Activated CD4-positive, alpha-beta T cell treated with anti-CD3 and anti-CD28 coated beads for 36 hours (primary cell): ENCODE measurements at places on chromosomes 4 and X.

- no peak for DNase-seq
These were observed 24.1 kb upstream of the SOD3 start for GRCh38 chr4:24771241-24771640.

DNA sequence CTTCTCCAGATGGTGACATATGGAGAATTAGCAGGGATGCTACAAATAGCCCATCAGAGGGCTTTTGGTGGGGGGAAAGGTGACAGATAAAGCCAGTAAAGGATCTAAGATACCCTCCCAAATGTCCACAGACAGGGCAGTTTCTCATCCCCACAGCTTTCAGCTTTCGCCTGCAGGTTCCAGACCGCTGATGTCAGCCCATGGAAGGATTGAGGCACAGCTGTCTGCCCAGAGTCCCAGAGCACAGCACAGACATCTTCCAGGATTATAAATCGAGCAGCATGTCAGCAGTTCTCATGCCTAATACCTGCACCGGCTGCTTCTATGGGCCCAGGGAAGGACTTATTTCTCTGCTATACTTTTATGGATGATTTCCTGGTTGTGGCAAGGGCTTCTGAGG lies 96.7 kb upstream of the MXRA5 start:
- no peak for DNase-seq

DNA sequence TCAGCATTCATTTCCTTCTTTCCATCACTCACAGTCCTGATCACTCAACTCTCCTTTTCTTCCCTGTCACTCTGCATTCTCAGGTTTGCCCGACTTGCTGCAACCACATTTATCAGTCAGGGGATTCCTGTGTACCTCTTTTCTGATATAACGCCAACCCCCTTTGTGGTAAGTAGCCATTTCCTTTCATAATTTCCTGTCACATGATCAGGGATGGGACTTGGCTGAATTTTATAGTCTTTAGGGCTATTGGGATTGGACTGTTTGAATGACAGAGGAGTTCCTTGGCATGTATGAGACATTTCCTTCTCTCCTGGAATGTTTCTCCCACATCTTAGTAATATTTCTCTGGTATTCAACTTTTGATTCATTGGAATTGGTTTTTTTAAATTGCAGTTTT lies 11.0 kb downstream of the PGM2 start:
- no peak for DNase-seq

GRCh38 chrX:147737690-147738089 lies 174.0 kb upstream of the FMR1 start:
- no peak for DNase-seq

DNA sequence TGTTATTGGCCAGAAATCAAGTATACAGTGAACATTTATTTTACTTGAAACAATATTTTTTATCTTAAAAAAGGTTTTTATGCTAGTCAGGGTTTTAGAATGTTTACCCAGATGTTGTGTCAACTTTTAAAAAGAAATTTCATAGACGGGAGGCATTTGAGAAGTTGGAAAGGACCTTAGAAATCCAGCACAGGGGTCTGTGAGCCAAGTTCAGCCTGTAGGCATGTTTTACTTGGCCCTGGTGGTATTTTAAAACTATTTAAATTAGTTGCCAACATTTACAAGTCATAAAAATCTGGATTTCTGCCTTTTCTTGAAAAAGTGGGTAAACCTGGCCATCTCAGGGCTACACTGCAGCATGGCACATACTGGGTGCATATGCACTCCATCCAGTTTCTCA lies 25.5 kb upstream of the FHL1 start:
- DNase-seq = no peak

DNA sequence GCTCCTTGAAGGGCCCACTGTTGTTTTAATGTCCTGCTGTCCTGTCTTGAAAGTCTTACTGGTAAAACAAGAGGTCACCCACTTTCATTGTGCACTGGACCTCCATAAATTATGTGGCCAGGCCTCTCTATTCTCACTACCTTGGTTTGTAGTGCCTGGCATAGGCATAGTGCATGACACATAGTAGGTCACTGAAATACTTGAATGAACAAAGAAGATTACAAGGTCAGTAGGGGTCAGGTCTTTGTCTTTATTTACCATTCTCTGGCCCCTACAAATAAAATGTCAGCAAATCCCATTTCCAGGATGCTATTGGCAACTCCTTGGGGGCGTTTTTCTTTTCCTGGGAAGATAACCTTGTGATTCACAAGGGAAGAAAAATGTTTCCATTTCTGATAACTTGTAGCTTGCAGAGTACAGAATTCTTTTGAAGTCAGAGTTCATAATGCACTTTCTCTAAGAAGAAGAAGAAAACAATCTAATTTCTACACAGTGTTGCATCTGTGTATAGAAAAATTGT lies 1.4 kb downstream of the PGM2 start:
- no peak for DNase-seq

DNA sequence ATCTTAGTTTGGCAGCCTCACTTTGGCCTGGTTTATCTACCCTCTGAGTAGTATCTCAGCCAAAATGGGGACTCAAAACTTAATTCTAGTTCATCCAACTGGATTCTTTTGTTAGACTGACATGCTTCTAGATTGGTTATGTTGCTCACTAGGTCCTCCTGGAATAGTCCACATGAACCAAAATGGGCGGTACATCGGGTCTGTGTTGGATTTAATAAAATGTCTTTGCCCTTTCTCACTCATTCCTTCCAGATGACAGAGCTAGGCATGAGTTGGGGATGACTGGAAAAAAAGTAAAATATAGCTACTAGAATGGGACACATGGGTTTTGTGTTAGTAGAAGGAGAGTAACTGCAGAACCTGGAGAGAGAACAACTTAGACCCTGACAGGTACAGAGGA lies 247.9 kb downstream of the CCSER1 start:
- no peak for DNase-seq

DNA sequence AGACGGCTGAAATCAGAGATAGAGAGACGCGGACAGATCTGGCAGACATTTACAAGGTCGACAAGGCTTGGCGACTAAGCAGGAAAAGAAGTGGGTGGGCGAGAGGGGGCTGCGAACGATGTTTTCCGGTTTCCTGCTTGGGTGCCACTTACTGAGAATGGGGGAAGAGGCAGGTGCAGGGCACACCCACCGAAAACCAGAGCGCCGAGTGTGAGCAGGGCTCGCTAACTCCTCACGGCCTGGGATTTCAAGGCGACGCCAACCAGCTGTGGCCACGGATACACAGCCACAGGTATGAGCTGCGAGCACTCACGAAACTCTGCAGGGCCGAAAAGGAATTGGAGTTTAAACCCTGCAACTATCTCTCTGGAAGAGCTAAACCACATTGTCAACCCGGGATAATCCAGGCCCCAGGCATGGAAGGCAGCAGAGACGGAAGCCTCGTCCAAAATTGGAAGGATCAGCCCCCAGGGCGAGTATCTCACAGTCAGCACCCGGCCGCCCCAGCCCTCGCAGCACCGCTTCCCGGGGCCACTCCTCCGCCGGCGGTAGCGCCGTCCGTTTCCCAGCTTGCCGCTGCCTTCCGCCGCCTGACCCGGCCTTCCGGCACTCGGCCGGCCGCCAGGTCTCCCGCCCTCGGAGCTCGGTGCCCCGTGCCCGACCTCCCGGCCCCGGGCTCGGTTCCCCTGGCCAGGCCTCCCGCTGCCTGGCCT lies 778 bp downstream of the CASP3 start:
- peak; percentile 63 for DNase-seq

- DNase-seq = peak; percentile 30
These were observed 18.0 kb upstream of the CYP2U1 start for GRCh38 chr4:107913283-107913899.

DNA sequence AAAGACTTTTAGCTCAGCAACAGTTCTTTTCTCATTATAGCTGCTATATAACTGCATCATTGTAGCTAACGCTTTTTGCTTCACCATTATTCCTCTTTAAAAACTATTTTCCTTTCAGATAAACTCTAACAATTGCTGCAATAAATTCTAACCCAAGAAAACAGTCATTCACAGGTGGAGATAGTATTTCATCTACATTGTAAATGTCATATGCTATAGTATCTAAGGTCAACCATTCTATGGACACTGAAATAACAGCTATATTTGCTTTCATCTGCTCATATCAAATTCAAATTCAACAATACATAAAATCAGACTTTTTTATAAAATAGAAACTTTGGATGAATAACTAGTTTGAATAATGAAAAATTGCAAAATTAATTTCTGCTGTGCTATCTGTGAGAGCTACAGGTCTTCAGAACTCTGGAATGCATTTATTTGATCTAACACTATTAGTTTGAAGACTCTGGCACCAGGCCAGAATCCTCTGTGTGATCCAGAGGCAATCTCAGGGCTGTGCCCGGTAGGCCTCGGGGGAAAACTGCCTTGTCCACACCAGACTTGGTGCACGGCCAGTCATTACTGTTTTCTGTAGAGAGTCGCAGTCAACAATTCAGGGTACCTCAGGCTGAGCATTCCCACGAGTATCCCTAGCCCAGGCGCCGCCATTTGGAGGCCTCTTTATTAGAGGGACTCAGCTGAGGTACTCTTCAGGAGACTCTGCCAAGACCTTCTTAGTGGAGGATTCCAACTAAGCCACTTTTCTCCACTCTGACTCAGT lies 332.4 kb downstream of the SLC7A11 start:
- DNase-seq = no peak

- no peak for DNase-seq
These were observed 108.6 kb downstream of the ARHGAP6 start for GRCh38 chrX:11557120-11557519.

- DNase-seq = no peak
These were observed 84.2 kb downstream of the CHIC1 start for GRCh38 chrX:73647212-73647611.

- no peak for DNase-seq
These were observed 17.3 kb upstream of the CCDC149 start for GRCh38 chr4:24930151-24930550.

DNA sequence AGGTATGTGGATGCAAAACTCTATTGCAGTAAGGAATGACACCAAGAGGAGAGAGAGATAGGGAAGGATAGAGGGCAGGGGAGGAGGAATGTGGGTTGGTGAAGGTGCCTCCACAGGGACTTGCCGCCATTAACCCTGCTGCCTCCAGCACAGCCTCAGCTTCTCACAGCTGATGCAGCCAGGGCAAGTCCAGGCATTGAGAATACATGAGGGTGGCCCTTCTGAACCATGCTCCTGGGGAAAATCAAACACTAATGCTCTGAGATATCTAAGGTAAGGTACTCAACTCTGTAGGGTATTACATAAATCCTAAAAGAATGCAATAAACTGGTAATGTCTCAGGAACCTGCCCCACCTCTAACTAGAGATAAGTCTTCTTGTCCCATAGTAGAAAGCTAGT lies 28.7 kb downstream of the UGT2B7 start:
- no peak for DNase-seq

DNA sequence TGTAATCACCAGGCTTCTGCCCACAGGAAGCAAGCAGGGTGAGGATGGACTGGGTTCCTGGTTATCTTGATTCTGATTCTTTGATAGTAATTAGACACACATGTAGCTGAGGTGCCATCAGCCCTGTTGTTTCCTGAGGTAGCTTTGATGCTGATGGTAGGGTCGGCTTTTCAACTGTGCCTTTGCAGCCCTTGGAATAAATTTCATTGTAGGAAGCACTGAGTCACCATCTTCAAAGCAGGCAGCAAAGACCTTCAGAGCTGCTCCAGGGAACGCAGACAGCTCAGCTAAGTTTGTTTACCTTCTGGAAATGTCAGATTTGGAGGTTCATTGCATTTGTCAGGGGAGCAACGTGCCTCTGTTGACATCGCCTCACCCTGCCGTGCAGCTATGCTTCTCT lies 135.4 kb downstream of the ASMT start:
- no peak for DNase-seq

GRCh38 chr4:181261279-181261678 lies 981.9 kb upstream of the TENM3 start:
- no peak for DNase-seq

GRCh38 chrX:151789179-151789800 lies 54.7 kb downstream of the CNGA2 start:
- DNase-seq = no peak

- no peak for DNase-seq
These were observed 22.8 kb downstream of the USP38 start for GRCh38 chr4:143207555-143207954.

GRCh38 chr4:30718641-30719453 lies 1.3 kb upstream of the PCDH7 start:
- no peak for DNase-seq

- no peak for DNase-seq
These were observed 369.4 kb upstream of the NDST3 start for GRCh38 chr4:117664706-117665444.

GRCh38 chr4:48079972-48080391 lies 54.1 kb downstream of the TXK start:
- DNase-seq = no peak

GRCh38 chrX:40064055-40064597 lies 33.6 kb downstream of the BCOR start:
- DNase-seq = no peak

GRCh38 chr4:170589597-170590191 lies 499.9 kb upstream of the AADAT start:
- DNase-seq = no peak

GRCh38 chr4:566508-567295 lies 9.4 kb downstream of the TMEM271 start:
- DNase-seq = no peak

DNA sequence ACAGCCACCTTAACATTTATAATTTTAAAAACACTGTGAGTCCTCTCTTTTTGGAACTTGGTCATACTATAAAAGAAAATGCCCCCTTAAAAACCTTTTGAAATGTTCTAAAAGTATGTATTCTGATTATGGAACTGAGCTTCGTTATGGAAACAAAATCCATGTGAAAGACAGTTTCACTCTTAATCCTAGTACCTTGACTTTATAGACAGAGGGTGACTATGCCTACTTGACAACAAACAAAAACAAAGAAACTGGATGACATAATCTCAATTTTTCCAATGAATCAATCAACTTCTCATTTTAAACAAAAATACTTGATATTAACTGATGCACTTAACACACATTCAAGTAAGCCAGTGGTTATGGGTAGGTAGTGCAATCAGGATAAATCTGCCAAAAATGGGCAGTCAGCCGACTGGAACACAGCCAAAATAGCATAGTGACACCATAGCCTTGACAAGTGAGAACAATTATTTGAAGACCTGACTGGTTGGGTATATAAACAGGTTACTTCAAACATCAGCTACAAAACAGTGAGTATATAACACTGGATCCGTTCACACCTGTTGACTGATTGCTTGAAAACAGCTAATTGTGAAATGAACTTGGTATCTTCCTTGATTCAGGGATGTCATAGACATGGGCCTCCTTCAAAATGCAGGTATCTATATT lies 265.5 kb downstream of the PPP3CA start:
- DNase-seq = no peak

DNA sequence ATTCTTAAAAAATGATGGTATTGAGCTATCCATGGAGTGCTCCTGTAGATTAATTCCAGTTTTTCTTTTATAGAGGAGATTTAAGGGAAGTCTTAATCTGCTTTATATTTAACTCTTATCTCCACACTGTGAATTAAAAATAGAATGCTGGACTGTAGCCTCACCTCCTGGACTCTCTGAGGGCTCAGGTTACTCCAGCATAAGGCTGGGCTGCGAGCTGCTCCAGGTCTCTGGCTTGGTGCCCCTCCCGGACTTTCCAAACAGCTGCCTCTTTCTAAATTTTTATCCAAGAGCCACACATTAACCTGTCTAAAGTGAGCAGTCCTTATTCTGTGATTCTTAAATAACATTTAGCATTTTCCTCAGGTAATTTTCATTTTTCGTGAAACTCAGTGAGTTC lies 218.7 kb upstream of the JADE1 start:
- DNase-seq = no peak
